Temporal lobe (tissue), 4 donors: ENCODE measurements at places on chromosomes 2 and 18. TPM values are rescaled to one million over a fixed set of nuclear protein-coding genes. Genes with fewer than 3 reads are reported as not detected.

TMEM178A gene
- total RNA-seq, result 23.4 TPM

ATOH8 gene
- total RNA-seq, result 1.7 TPM

ACTR3 gene
- total RNA-seq, result 108 TPM

GAREM2 gene
- total RNA-seq, result 10.6 TPM
